ENCODE measurements at places on chromosomes 13 and 19.

GRCh38 chr19:10420444-10421239 is at the start of gene PDE4A:
PDE4A (plus strand) TSS chr19:10420538; CDS start chr19:10420765, 227 bp downstream.
- DNase-seq, result no peak

- no peak for DNase-seq
Observed at GRCh38 chr19:42200116-42200715, 17.3 kb downstream of the DEDD2 start.

GRCh38 chr19:51327066-51328001 is 14.6 kb downstream of the VSIG10L start:
- no peak for DNase-seq

DNA sequence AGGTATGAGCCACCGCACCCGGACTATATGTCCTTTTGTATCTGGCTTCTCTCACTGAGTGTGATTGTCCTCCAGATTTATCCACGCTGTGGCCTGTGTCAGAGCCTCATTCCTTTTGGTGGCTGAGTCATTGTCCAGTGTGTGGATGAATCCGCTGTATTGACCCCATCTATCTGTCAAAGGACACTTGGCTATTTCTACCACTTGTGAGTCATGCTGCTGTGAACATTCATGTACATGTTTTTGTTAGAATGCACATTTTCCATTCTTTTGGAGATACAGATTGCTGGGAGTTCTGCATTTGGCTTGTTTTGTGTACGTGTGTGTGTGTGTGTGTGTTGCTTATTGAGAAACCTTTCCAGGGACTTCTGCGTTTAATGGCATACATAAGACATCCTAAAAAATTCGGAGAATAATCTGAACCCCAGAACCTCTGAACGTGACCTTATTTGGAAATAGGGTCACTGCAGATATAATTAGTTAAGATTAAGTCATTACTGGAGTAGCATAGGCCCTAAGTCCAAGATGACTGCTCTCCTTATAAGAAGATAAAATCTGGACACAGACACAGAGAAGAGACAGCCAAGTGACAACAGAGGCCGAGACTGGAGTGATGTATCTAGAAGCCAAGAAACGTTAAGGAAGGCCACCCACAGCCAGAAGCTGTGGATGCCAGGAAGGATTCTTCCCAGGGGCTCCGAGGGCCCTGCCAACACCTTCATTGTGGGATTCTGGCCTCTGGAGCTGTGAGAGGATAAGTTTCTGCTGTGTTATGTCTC is 4.9 kb upstream of the GIPC3 start:
- no peak for DNase-seq

DNA sequence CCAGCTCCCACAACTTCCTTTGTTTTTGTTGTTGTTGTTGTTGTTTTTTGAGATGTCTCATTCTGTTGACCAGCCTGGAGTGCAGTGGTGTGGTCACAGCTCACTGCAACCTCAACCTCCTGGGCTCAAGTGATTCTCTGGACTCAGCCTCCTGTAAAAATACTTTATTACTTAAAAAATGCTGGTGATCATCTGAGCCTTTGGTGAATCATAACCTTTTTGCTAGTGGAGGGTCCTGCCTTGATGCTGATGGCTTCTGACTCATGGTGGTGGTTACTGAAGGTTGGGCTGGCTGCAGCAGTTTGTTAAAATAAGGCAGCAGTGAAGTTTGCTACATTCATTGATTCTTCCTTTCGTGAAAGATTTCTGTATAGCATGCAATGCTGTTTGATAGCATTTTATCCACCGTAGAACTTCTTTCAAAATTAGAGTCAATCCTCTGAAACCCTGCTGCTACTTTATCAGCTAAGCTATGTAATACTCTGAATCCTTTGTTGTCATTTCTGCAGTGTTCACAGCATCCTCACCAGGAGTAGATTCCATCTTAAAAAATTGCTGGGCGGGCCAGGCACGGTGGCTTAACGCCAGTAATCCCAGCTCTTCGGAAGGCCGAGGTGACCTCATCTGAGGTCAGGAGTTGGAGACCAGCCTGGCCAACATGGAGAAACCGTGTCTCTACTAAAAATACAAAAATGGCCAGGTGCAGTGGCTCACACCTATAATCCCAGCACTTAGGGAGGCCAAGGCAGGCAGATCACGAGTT is 18.0 kb downstream of the ARHGAP35 start:
- no peak for DNase-seq

GRCh38 chr19:7831452-7831851 is 1.4 kb downstream of the EVI5L start:
- no peak for DNase-seq

DNA sequence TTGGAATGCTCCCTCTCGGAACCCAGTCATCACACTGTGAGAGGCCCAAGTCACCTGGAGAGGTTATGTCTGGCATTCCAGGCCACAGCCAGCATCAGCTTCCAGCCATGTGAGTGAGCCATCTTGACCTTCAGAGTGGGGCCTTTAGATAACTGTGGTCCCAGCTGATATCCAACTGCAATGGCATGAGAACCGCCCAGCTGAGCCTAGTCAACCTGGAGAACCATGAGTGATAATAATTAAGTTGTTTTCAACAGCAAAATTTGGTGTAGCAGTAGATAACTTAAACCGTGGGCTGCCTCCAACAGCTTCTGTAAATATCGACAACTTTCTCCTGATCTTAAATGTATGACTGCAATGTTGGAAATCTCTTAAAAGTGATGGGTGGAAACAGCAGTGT is 24.6 kb downstream of the DYRK1B start:
- no peak for DNase-seq
